Liver (tissue), 10 donors: ENCODE measurements at places on chromosomes 2 and 18.

DNA sequence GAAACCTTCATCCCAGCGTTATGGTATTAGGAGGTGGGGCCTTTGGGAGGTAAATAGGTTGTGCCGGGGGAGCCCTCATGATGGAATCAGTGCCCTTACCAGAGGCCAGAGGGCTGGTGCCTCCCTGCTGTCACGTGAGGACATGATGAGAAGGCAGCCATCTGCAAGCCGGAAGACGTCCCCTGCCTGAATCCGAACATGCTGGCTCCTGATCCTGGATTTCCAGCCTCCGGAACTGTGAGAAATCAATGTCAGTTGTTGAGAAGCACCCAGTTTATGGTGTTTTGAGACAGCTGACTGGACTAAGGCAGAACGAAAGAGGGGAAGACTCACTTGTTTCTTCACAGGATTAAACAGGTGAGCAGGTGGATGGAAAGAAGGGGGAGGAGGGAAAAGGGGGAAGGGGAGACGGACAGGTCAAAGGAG is 13.0 kb upstream of the KLF11 start:
- H3K4me3 ChIP-seq: no peak overlapping the region
- no peak for DNase-seq
- no peak overlapping the region for H3K27ac ChIP-seq

DNA sequence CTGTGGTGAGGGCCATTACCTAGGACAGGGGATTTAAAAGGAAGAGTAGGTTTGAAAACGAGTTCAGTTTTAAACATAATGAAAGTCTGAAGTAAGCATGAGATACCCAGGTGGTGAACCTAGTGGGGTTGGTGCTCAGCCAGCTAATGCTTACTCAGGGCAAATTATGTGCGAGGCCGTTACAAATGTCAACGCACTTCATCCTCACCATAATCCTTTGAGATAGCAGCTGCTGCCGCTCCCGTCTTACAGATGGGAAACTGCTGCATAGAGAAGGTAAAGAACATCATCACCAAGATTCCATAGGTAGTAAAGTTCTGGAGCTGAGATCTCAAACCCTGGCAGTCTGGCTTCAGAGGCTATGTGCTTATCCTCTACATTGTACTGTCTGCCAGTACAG is 209.0 kb downstream of the DYM start:
- H3K4me1 ChIP-seq: peaks cover 18% of the 10 kb centered on the region
- DNase-seq: no peak
- H3K36me3 ChIP-seq: no peaks in the 10 kb centered on the region
- no peaks in the 10 kb centered on the region for H3K27me3 ChIP-seq
- H3K27ac ChIP-seq: no peak overlapping the region

DNA sequence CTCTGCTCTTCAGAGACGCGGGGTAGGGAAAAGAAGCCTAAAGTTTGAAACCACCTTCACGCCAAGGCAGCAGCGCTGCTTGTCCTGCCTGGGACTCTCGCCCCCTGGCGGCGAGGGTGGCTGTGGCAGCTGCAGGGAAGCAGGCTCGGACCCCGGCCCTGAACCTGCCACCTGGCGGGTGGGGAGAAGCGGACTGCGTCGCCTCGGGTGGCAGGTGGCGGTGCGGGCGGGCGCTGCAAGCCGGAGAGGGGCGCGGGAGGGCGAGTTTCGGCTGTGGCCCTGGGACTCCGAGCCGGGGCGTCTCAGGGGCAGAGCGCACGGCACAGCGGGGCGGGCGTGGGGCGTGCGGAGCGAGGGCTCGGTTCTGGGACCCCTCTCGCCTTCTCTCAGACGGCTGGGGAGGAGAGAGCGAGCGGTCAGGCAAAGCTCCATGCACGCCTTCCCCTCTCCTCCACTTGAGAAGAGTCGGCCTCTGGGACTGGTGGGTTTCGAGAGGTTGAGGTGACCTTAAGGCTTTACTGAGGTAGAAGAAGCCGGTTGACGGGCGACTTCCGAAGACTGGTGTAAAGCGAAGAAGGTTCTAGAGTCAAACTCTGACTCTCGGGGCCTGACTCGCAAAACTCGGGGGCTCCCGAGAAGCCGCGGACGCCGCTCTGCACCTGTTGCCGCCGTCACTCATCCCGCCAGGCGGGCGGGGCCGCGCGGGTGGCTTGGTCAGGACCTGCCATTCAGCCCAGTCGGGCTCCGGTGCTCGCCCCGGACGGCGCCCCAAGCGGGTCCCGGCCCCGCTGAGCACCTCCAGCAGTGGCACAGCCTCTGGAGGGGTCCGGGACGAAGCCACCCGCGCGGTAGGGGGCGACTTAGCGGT is 1.1 kb upstream of the BOLL start:
- H3K4me1 ChIP-seq: peaks cover 2% of the 10 kb centered on the region
- no peaks in the 10 kb centered on the region for H3K27me3 ChIP-seq
- no peaks in the 10 kb centered on the region for H3K36me3 ChIP-seq

DNA sequence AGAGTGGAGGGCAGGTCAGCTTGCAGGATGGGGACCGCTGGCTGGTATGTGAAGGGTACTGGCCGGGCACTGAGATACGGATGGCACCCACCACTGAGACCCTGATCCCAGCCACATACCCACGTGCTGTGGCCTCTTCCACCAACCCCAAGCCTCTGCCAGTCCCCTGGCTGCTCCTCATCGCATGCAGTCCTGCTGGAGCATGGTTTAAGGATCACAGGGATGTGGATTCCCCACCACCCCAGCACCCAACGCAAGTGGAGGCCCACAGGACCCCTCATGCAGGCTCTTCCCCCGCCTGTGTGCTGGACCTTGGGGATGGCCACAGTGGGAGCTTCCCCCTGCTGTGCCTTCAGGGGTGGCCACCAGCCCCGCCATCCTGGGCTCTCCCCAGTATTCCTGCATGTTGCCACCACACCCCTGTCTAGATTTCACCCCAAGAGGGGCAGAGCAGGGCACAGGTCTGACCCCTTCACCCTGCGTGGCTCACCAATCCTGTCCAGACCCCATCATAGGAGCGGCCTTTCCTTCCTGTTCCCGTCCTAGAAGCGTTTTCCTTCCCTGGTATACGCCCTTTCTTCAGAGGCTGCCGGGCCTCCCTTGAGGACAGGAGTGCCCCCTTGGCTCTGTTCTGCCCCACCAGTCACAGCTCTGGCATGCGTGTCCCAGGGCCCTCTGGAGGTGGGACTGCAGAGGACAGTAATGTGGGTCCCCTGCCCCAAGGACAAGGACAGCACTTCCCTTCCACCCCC is 18.3 kb downstream of the MLPH start:
- peaks cover 38% of the 10 kb centered on the region for H3K4me1 ChIP-seq
- DNase-seq: no peak
- peak overlapping the region; percentile 16 for H3K27ac ChIP-seq

GRCh38 chr2:181457741-181458425 is 697 bp downstream of the ITGA4 start:
- peak; percentile 86 for DNase-seq
- peak overlapping the region; percentile 58 for H3K4me3 ChIP-seq
- H3K27ac ChIP-seq: peak overlapping the region; percentile 77
- H3K36me3 ChIP-seq: no peaks in the 10 kb centered on the region
- H3K4me1 ChIP-seq: peaks cover 8% of the 10 kb centered on the region

GRCh38 chr2:226702376-226702775 is 97.2 kb downstream of the IRS1 start:
- DNase-seq: no peak
- no peaks in the 10 kb centered on the region for H3K36me3 ChIP-seq
- no peaks in the 10 kb centered on the region for H3K4me1 ChIP-seq
- no peak overlapping the region for H3K27ac ChIP-seq
- H3K4me3 ChIP-seq: no peak overlapping the region
- no peaks in the 10 kb centered on the region for H3K27me3 ChIP-seq

DNA sequence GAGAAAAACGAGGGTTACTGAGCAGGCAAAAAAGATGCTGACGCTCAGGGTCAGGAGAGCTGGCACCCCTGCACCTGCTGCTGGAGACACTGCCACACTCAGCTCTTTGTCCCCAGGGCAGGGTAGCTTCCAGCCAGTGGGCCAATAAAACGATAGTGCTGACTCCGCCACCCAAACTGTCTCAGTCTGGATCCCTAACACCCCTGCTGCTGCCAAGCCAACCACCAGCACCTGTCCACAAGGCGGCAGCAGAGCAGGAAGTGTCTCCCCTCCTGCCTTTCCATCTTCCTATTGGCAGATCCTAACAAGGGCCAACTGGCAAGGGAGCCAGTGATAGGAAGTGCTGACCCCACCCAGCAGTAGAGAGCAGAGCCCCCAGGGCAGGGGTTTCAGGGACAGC is 531.5 kb upstream of the SALL3 start:
- H3K4me3 ChIP-seq: no peak overlapping the region
- H3K36me3 ChIP-seq: no peaks in the 10 kb centered on the region
- no peak overlapping the region for H3K27ac ChIP-seq
- no peaks in the 10 kb centered on the region for H3K27me3 ChIP-seq

GRCh38 chr2:203669820-203670219 is 36.6 kb upstream of the CD28 start:
- H3K27ac ChIP-seq: no peak overlapping the region
- no peak overlapping the region for H3K4me3 ChIP-seq
- no peaks in the 10 kb centered on the region for H3K4me1 ChIP-seq
- DNase-seq: no peak
- no peaks in the 10 kb centered on the region for H3K36me3 ChIP-seq

DNA sequence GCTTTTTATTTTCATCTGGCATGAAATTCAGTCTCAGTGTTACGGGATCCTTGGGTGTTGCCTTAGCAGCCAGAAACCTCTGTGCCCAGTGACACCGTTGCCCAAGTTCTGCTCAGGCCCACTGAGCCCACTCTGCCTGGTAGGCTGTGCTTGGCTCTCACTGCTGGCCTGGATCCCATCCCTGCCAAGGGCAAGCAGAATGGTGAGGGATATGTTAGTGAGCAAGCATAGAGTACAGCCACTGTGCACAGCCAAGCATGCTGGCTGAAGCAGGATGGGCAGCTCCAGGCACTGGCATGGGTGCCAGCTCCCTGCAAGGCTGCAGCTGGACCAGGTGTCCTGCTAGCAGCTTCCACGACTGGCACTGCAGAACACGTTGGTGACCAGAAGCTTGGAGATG is 194.7 kb upstream of the TFPI start:
- H3K4me1 ChIP-seq: no peaks in the 10 kb centered on the region
- no peak for DNase-seq
- H3K27me3 ChIP-seq: no peaks in the 10 kb centered on the region

GRCh38 chr2:189628817-189629530 is 32.3 kb upstream of the ASNSD1 start:
- H3K27me3 ChIP-seq: no peaks in the 10 kb centered on the region

GRCh38 chr2:19312949-19313348 is 45.5 kb downstream of the OSR1 start:
- H3K27me3 ChIP-seq: no peaks in the 10 kb centered on the region
- no peak for DNase-seq
- H3K27ac ChIP-seq: no peak overlapping the region
- no peaks in the 10 kb centered on the region for H3K4me1 ChIP-seq
- no peak overlapping the region for H3K4me3 ChIP-seq

DNA sequence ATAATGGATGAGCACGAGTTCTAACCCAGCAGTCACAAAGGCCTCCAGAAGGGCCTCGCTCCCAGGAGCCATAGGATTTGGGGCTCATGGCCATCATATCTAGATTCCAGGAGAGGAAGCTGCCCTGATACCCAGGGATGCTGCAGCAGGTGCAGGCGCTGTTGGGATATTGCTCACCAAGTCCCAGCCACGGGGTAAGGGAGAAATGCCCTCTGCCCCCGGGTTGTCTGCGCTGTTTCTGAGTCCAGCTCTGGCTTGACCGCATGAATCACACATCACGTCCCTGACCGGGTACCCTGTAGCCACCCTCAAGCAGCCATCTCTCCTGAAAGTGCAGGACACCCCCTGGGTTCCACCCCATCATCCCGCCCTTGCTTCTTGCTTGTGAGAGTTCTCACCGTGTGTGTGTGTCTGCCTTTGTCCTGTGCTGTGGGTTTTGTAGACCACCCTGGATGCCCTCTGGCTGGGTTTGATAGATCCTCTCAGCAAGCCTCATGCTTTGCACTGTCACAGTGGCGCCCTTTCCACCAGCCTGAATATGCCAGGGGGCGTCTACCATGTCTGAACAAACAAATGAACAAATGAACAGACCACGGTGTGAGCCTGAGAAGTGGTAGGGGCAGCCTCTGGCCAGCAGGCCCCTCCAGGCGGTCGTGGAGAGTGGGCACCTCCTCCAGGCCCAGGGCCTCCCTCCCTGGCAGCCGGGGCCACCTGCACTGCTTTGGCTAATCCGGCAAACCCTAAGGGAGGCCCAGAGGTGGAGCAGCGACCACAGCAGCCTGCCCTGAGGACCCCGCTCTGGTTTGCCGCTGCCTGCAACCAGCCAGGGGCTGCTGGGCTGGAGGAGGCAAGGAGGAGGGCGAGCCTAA is 32.1 kb downstream of the ADRA2B start:
- no peaks in the 10 kb centered on the region for H3K27me3 ChIP-seq
- no peak overlapping the region for H3K4me3 ChIP-seq
- H3K36me3 ChIP-seq: no peaks in the 10 kb centered on the region
- DNase-seq: peak; percentile 28
- H3K4me1 ChIP-seq: no peaks in the 10 kb centered on the region
- no peak overlapping the region for H3K27ac ChIP-seq

GRCh38 chr2:192127434-192127833 is 67.3 kb downstream of the TMEFF2 start:
- H3K27ac ChIP-seq: peak overlapping the region; percentile 71
- DNase-seq: no peak
- H3K27me3 ChIP-seq: no peaks in the 10 kb centered on the region
- H3K4me3 ChIP-seq: no peak overlapping the region
- H3K4me1 ChIP-seq: peaks cover 26% of the 10 kb centered on the region

- peaks cover 26% of the 10 kb centered on the region for H3K4me1 ChIP-seq
- no peak overlapping the region for H3K27ac ChIP-seq
- H3K36me3 ChIP-seq: no peaks in the 10 kb centered on the region
- no peak overlapping the region for H3K4me3 ChIP-seq
- no peak for DNase-seq
These were observed 1.4 kb upstream of the MALT1 start for GRCh38 chr18:58669731-58670378.

DNA sequence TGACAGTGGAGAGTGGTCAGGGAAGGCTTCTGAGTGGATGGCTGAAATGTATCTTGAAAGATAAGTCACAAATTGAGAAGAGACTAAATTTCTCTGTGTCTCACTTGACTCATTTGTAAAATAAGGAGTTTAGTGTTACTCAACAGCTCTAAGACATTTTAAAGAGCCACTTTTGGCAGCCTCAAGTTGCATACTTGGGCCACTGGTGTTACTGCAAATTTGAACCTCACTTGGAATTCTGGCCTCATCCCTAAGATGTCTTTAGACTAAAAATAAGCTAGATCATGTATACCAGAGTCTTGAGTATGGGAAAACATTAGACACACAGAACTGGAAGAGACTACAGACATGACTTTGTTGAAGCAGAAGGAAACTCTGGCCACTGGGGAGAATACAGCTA is 4.5 kb upstream of the MTLN start:
- DNase-seq: no peak
- no peak overlapping the region for H3K27ac ChIP-seq
- H3K4me3 ChIP-seq: no peak overlapping the region
- peaks cover under 1% of the 10 kb centered on the region for H3K4me1 ChIP-seq
- no peaks in the 10 kb centered on the region for H3K36me3 ChIP-seq
